ENCODE measurements at places on chromosomes 1 and 21. TPM values are rescaled to one million over a fixed set of nuclear protein-coding genes. Genes with fewer than 3 reads are reported as not detected.

GRCh38 chr1:40901886-40902852 is 40.0 kb upstream of the CITED4 start:
- H3K27me3 ChIP-seq: no peaks in the 10 kb centered on the region
- H3K4me3 ChIP-seq: no peak overlapping the region
- H3K36me3 ChIP-seq: no peaks in the 10 kb centered on the region
- DNase-seq: peak; percentile 68
- no peak overlapping the region for H3K27ac ChIP-seq

DNA sequence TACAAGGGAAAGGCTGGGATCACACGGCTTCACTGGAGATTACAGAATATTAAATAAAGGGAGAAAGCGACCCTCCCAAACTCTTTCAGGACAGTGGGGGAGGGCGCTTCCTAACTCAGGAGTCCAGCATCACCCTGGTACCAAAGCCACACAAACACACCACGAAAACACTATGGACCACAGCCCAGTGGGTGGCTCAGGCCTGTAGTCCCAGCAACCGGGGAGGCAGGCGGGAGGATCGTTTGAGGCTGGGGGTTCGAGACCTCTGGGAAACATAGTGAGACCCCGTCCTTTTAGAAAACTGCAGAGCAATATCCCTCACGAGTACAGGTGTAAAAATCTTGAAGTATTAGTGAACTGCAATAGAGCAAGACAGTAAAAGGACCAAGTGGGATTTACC is 16.0 kb downstream of the TRIM11 start:
- peaks cover 10% of the 10 kb centered on the region for H3K4me1 ChIP-seq
- no peak overlapping the region for H3K4me3 ChIP-seq
- H3K27ac ChIP-seq: no peak overlapping the region
- DNase-seq: no peak
- no peaks in the 10 kb centered on the region for H3K27me3 ChIP-seq

KRTAP21-2 gene
- not detected for total RNA-seq

DNA sequence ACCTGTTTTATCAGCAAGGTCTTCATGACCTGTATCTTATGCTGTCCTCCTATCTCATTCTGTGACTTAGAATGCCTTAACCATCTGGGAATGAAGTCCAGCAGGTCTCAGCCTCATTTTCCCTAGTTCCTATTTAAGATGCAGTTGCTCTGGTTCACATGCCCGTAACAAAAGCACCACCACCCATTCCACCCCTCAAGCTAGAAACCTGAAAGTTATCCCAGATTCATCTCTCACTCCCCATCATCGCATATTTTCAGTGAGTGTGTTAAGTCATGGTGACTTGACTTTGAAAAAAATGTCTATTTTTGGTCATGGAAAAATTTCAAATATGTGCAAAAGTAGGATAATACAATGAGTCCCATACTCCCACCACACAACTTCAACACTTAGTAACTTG is 11.7 kb downstream of the HMGN2 start:
- H3K4me3 ChIP-seq: no peak overlapping the region
- H3K4me1 ChIP-seq: peaks cover 2% of the 10 kb centered on the region
- H3K27ac ChIP-seq: no peak overlapping the region
- H3K27me3 ChIP-seq: no peaks in the 10 kb centered on the region
- H3K36me3 ChIP-seq: no peaks in the 10 kb centered on the region
- no peak for DNase-seq

IGFN1 gene
- 0.17 TPM for total RNA-seq

TMEM200B gene
- total RNA-seq: 17.7 TPM

DNA sequence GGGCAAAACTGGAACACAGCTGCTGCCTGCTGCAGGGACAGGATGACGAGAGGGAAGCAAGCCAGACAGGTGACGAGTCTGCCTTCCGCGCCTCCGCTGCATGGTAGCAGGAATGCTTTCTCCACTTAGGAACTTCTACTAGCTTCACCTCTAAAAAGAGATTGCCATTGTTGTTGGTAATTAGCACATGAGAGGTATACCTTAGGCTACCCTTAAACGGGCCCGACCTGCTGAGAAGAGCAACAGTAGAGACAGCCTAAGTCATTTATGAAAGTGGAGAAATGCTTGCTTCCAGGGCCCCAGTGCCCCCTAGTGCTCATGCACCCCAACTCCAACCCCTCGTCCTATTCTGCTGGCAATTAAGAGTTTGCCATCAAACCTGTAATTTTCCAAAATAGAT is 96.9 kb upstream of the AKT3 start:
- H3K27ac ChIP-seq: no peak overlapping the region
- H3K36me3 ChIP-seq: no peaks in the 10 kb centered on the region
- no peak for DNase-seq
- no peaks in the 10 kb centered on the region for H3K27me3 ChIP-seq

DNA sequence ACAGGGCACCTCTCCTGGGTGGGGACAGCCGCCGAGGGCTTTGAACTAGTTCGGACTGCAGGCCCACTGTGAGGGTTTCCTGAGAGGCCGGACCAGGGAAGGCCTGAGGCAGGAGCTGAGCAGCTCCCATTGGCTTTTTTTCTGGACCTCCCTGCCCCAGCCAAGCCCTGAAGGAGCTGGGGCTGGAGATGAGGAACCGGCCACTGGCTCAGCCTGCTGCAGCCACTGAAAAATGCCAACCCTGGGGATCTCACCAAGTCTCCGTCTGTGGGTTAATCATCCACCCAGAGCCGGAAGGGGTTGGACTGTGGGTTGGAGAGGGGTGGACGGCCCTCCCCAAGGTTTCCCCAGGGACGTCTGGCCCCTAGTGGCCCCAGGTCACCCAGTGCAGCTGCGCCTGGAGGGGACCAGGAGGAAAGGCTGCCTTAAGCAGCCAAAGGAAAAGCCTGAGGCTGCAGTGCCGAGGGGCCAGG is 2.5 kb downstream of the VWA1 start:
- H3K27ac ChIP-seq: no peak overlapping the region
- H3K4me3 ChIP-seq: no peak overlapping the region
- no peaks in the 10 kb centered on the region for H3K27me3 ChIP-seq
- no peaks in the 10 kb centered on the region for H3K36me3 ChIP-seq

- H3K27me3 ChIP-seq: no peaks in the 10 kb centered on the region
- H3K27ac ChIP-seq: no peak overlapping the region
- no peaks in the 10 kb centered on the region for H3K4me1 ChIP-seq
- H3K36me3 ChIP-seq: no peaks in the 10 kb centered on the region
These were observed 22.8 kb upstream of the TIAM1 start for GRCh38 chr21:31366825-31367224.

DNA sequence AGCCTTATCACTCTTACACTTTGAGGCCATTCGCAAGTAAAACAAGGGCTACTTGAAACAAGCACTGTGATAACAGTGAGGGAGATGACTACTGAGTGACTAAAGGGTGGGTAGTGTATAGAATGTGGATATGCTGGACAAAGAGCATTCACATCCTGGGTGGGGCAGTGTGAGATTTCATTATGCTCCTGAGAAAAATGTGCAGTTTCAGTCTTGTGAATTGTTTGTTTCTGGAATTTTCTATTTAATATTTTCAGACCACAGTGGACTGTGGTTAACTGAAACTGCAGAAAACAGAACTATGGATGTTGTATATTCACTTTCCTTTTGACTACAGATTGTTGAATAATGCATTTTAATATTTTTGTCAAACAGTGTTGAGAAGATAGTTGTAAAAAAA is 25.1 kb upstream of the B3GALT2 start:
- no peaks in the 10 kb centered on the region for H3K4me1 ChIP-seq
- peak; percentile 76 for DNase-seq
- peaks cover 2% of the 10 kb centered on the region for H3K36me3 ChIP-seq
- peak overlapping the region; percentile 54 for H3K27ac ChIP-seq

- no peak overlapping the region for H3K27ac ChIP-seq
- no peaks in the 10 kb centered on the region for H3K27me3 ChIP-seq
- H3K36me3 ChIP-seq: no peaks in the 10 kb centered on the region
- no peaks in the 10 kb centered on the region for H3K4me1 ChIP-seq
These were observed 199.3 kb downstream of the TTLL7 start for GRCh38 chr1:83799594-83799993.

TACSTD2 gene
- 0.17 TPM for total RNA-seq

L1TD1 gene
- total RNA-seq: 0.26 TPM

DNA sequence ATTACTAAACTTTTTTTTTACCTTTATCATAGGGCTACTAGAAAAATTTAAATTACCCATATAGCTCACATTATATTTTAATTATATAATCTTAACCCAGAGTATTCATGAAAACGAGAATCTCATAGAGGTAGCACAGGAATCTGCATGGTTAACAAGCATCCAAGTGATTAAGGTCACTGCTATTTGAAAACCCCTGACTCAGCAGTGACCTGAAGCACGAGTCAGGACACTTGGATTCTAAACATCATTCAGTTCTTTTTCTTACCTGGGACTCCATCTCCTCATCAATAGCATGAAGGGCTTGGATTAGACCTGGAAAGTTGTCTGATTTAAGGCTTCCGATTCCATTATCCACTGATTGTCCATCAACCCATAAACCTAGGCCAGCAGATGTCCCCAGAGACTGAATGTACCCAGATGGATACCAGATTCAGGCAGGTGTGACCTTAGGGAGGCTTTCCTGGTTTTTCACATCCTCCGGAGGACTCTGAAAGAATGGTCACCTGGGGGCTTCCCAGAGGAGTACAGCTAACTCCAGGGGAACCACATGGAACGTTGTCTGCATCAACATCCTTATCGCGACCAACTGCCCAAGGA is 174.3 kb downstream of the SETD4 start:
- H3K4me1 ChIP-seq: no peaks in the 10 kb centered on the region
- H3K27ac ChIP-seq: no peak overlapping the region
- no peak for DNase-seq
- no peaks in the 10 kb centered on the region for H3K27me3 ChIP-seq

NUDT4B gene
- 7.1 TPM for total RNA-seq

IRF6 gene
- under 0.01 TPM for total RNA-seq

DNA sequence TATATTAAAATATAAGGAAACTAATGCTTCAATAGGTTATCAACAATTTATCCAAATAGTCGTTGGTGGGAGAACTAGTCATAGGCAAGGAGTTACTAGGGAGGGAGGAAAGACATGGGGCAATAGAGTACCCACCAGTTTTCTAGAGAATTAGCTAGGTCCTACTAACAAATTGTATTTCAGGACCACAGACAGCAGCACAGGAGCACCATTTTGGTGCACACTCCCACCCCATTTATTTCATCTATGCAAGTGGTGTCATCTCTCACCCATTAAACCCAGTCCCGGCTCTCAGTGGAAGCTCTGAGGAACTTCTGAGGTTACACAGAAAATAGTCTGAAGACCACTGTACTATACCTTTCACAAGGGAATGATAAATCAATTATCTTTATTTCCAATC is 89.0 kb upstream of the BCAR3 start:
- H3K36me3 ChIP-seq: no peaks in the 10 kb centered on the region
- no peaks in the 10 kb centered on the region for H3K4me1 ChIP-seq
- no peak overlapping the region for H3K4me3 ChIP-seq
- no peak for DNase-seq
- H3K27ac ChIP-seq: no peak overlapping the region
- H3K27me3 ChIP-seq: no peaks in the 10 kb centered on the region

DNA sequence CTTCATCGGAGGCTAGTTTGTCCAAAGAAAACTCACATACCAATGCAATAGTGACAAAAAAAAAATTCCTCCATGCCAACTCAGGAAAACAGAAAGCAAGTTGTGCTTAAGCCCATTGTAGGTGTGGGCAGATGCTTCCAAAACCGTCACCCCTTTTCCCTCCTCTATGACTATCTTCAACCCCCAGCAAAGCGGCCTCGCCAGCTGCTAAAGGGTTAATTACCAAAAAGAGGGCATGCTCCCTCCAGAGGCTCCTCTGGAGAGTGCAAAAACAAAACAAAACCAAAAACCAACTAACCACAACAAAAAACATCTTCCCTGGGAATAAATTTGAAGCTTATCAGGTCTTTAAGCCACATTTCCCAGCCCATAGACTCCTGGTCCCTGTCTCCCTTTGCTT is 1.2 kb downstream of the LMOD1 start:
- no peak for DNase-seq
- H3K4me1 ChIP-seq: peaks cover 14% of the 10 kb centered on the region
- H3K36me3 ChIP-seq: peaks cover 1% of the 10 kb centered on the region

DNA sequence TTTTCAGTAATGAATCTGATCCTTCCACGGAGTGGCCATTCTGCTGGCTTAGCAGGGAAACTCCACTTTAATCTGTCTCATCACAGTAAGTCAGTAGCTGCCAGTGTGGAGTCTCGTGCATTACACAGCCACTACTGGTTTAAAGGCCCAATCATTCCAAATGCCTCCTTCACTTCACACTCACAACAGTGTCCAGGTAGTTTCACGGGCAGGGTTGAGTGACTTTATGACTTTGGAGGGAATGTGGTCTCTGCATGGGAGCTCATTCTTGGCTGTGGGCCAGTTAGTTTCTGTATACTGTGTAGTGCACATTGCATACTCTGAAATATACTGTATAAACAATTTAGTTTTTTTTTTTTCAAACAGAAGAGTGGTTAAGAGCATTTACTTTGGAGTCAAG is 34.6 kb upstream of the C1orf87 start:
- DNase-seq: peak; percentile 8
- no peaks in the 10 kb centered on the region for H3K36me3 ChIP-seq
- no peak overlapping the region for H3K4me3 ChIP-seq
- H3K4me1 ChIP-seq: no peaks in the 10 kb centered on the region
- no peaks in the 10 kb centered on the region for H3K27me3 ChIP-seq
- H3K27ac ChIP-seq: no peak overlapping the region

DNA sequence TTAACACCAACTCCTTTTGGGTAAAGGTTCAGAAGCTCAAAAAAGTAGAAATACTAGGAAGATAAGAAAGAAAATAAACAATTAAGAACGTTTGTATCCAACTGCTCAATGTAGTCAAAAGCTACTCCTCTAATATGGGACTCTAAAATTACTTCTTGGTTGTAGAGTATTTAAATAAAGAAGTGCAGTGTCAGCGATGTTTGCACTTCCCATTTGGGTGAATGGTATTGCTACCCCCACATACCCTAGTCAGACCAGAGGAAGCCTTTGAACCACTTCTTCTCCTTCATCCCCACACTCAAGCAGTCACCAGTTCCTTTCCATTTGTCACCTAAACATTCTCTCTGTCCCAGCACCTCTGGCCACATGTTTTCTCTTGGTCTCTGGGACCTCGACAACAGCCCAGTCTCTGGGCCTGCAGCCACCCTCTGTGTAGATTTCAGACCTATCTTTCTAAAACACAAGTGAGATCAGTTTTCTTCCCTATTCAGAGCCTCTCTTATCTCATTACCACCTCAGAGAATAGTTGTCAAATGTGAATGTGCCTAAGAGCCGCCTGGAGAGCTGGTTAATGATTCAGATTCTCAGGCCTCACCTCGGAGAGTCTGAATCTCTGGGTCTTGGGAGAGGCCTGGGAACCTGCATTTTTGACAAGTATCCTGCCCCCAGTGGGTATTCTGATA is 109.8 kb downstream of the OMA1 start:
- no peak overlapping the region for H3K27ac ChIP-seq
- H3K4me3 ChIP-seq: no peak overlapping the region
- H3K4me1 ChIP-seq: peaks cover 3% of the 10 kb centered on the region
- no peak for DNase-seq
- no peaks in the 10 kb centered on the region for H3K36me3 ChIP-seq

RGS8 gene
- total RNA-seq: not detected
